ENCODE measurements at places on chromosomes 2 and 18.

DNA sequence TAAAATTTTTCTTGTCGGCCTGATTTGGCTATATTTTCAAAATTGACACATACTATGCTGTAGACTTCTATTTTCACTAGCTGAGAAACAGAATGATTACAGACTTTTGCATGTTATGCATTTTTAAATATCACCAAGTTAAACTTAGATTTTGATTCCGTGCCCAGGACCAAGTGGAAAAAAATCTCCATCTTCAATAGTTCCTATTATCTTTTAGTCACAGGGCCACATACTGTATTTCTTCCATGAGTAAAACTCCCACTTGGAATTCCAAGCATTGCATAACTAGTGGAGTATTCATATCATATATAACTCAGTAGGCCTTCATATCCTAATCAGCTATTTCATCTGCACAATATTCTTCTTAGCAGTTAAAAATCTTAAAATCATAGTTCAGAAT is 470.9 kb downstream of the ARHGAP15 start:
- DNase-seq, result no peak

DNA sequence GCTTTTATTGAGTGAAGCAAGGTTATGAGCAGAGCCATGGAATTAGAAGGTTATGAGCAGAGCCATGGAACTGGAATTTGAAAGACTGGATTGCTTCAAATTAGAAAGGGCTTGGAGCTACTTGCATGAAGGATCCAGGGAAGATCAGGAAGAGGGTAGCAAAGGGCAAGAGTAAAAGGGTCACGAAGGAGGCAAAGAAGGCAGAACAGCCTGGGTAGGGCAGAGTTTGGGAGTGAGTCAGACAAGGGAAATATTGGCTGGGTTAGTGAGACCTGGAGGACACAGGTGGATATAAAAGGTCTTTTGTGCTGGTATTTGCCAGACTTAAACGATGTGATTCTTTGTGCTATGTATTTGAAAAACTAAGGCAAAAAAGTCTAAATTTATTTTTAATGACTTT is 65.0 kb downstream of the SEMA4F start:
- no peak for DNase-seq

GRCh38 chr2:58466804-58467203 is 225.7 kb upstream of the FANCL start:
- no peak for DNase-seq

DNA sequence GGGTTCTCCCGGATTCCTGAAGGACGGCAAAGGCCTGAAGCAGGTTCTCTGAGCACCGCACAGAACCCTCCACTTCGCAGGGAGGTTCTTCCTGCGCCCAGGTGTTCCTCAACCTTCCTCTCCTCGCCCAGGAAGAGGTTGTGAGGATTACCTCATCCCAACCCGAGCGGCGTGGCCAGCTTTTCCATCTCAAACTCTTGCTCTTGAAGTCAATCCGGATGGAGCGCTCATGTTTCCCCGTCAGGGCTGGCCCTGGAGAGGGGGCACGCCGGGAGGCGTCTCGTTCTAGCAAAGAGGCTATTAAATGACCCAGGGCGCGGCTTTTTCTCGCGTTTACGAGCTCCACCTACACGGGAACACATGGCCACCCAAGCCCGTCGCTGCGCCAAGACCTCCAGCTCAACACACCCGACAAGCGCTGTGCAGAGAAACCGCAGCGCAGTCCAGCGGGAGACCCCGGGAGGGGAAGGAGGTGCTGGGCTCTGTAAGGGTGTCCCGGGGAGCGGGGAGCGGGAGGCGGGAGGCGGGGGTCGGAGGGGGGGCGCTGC is 540 bp upstream of the RAB10 start:
- DNase-seq, result peak; percentile 39

DNA sequence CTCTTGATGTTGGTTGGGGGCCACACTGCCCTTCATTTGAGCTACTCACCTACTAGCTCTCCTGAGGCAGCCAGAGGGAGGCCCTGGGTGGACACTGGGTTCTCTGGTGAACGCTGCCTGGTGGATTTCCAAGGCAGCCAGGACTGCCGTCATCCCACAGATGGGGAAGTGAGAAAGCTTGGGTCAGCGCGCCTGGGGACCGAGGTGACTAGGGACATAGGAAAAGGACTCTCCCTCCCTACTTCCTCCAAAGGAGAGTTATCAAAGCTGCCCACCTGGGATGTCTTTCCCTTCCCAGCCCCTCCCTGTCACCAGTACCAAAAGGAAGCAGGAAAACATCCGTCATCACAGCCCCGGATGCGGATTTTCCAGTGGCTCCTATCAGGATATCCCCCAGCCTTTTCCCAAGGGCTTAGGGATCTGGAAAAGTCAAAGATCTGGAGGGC is 3.8 kb upstream of the SEMA4C start:
- no peak for DNase-seq

DNA sequence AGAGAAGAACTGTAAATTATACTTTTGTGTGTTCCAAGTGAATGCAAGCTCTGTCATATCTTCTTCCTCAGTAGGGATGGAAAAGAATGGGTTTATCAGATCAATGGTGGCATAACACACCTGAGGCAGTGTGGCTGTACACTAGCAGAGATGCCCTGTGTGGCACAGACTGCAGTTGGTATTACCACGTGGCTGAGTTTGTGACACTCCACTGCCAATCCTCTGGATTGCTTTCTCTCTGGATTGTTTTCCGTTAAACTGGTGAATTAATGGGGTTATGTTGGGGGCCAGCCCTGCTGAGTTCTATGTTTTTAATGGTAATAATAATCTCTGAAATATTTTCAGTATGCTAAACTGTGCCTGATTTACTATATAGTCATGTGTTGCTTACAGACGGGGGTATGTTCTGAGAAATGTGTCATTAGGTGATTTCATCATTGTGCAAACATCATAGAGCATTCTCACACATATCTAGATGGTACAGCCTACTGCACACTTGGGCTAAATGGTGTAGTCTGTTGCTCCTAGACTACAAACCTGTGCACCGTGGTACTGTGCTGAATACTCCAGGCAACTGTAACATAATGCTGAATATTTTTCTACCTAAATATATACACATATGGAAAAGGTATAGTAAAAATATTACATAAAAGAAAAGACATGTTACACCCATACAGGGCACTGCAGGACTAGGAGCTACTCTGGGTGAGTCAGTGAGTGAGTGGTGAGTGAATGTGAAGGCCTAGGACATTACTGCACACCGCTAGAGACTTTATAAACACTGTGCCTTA is 84.7 kb upstream of the ST6GAL2 start:
- DNase-seq, result no peak

DNA sequence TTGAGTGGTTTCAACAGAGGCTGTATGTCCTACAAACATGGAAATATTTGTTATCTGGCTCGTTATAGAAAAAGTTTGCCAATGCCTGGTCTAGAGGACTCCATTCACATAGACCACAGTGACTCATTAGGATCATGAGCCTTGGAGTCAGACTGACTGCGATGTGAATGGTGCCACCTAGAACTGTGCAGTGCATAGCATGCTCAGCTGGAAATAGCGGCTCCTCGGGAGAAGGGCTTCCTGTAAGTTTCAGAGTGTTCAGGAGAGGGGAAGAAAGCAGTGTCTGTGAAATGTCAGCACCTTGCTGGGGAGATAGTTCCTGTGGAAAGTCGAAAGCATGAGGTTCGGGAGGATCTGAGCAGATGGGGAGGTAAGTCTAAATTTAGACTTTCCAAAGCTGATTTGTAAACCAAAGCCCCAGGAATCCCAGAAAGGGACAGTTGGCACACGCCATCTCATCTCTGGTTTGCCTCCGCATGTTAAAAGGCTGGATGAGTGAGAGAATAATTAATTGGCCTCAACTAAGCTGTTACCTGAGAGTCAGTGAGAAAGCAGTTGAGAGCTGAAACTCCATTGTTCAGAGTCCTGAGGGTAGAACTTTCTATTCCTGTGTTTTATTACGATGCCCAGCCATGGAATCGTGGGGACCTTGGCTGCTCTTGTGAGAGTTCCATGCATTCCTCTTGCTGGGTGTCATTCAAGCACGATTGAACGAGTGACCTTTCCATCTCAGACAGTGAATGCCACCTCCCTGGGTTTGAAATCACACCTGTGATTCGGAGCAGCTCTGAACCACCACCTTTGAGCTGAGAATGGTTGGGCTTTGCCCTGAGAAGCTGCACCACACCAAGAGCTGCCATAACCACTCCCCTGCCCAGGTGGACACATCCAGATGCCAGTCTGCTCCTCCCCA is 99.5 kb downstream of the MAPK4 start:
- DNase-seq, result no peak

DNA sequence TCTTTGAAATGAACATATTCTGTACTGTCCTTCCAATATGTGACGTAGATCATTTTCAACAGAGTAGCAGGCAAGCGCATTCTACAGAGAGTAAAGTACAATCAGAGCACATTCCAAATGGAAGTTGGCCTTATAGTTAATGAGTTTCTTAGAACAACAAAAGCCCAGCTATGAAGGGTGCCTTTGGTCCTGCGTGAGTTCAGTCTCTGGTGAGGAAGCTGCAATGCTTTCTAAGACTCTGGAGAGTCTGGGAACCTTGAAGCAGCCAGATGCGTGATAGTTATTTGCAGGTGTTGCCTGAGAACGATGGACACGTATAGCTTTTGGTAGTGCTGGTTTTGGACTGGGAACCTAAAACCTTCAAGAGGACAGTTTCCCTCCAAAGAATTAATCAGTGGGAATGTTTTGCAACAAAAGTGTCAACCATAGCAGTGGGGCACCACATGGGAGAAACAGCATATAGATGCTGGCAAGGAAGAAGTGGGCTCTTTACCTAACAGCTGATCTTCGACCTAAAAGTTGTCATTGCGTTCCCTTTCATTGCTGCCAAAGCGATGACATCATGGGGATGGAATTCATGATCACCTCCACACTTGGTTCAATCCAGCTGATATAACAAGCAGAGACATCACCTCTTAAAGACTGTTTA is 9.3 kb upstream of the SNORC start:
- DNase-seq, result no peak

GRCh38 chr2:186749219-186749618 is 55.4 kb downstream of the FAM171B start:
- DNase-seq, result no peak

GRCh38 chr18:902229-902628 is 2.4 kb upstream of the ADCYAP1 start:
- DNase-seq, result no peak

- no peak for DNase-seq
Observed at GRCh38 chr2:25355270-25355669, 13.5 kb upstream of the DNMT3A start.

All from GM12864 (cell line).